Esophagus muscularis mucosa (tissue), 4 donors: ENCODE measurements at places on chromosomes 6 and 20. TPM values are rescaled to one million over a fixed set of nuclear protein-coding genes. Genes with fewer than 3 reads are reported as not detected.

DNA sequence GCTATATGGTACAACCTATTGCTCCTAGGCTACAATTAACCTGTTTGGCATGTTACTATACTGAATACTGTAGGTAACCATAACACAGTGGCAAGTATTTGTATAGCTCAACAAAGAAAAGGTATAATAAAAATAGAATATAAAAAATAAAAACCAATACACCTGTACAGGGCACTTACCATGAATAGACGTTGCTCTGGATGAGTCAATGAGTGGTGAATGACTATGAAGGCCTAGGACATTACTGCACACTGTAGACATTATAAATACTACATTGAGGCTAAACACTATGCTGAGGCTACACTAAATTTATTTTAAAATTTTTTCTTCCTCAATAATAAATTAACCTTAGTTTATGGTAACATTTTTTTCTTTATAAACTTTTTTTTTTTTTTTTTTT, 18.6 kb downstream of the ELOVL5 start:
- no peak for DNase-seq
- H3K4me1 ChIP-seq, result peaks cover 45% of the 10 kb centered on the region
- no peak overlapping the region for H3K4me3 ChIP-seq
- H3K36me3 ChIP-seq, result no peaks in the 10 kb centered on the region
- H3K27ac ChIP-seq, result no peak overlapping the region

DNA sequence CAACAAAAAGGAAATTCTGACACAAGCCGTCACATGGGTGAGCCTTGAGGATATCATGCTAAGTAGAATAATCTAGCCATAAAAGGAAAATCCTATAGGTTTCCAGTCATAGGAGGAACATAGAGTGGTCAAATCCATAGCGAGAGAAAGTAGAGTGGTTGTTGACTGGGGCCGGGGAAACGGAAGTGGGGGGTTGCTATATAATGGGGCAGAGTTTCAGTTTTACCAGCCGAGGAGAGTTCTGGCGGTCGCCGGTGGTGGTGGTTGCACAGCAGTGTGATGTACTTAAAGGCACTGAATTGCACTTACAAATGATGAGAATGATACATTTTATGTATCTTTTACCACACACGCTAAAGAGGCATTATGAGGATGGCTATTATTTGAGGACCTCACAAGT, 4.9 kb downstream of the GPR31 start:
- no peaks in the 10 kb centered on the region for H3K27me3 ChIP-seq
- H3K4me3 ChIP-seq, result no peak overlapping the region
- H3K36me3 ChIP-seq, result no peaks in the 10 kb centered on the region
- DNase-seq, result no peak
- H3K4me1 ChIP-seq, result no peaks in the 10 kb centered on the region

DNA sequence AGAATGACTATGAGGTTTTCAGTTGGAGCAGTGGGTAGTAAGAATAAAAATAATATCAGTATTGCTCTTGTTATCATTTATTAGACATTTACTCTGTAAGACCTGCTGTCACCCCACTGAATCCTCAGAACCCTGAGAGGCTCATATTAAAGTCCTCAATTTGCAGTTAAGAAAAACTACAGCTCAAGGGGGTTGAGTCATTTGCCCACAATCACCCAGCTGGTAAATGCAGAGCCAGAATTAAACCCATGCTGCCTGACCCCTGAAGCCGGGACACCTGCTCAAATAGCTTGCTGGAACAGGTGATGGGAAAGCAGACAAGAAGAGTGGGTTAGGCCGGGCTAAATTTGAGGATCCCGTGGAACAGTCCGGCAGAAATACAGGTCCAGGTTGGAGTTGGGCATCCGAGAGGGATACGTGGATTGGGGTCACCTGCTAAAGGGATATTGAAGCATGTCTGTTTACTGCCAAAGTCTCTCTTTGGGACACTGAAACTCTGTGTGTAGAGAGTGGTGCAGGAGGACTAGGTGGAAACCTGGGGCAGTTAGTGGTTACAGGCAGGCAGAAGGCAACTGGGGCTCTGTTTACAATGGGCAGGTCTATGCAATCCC, 344.1 kb downstream of the CDC5L start:
- H3K27ac ChIP-seq, result no peak overlapping the region
- H3K4me3 ChIP-seq, result no peak overlapping the region
- peak; percentile 64 for DNase-seq
- H3K36me3 ChIP-seq, result no peaks in the 10 kb centered on the region

DNA sequence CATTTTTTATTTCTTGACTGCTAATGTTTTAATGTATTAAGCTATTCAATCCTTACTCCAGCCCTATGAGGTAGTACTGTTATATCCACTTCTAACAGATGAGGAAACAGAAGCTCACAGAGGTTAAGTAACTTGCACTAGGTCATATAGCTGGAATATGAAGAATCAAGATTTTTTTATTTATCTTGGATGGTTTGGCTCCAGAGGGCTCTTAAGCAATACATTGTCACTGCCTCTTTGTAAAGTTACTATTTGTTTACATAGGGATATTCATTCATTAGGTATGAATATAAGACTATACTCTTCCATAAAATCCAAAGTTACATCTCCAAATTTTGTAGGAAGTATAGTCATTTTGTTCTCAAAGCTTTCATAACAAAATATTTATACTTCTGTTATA, 113.8 kb downstream of the LAMP5 start:
- H3K27me3 ChIP-seq, result no peaks in the 10 kb centered on the region
- DNase-seq, result no peak
- H3K4me1 ChIP-seq, result no peaks in the 10 kb centered on the region

DNA sequence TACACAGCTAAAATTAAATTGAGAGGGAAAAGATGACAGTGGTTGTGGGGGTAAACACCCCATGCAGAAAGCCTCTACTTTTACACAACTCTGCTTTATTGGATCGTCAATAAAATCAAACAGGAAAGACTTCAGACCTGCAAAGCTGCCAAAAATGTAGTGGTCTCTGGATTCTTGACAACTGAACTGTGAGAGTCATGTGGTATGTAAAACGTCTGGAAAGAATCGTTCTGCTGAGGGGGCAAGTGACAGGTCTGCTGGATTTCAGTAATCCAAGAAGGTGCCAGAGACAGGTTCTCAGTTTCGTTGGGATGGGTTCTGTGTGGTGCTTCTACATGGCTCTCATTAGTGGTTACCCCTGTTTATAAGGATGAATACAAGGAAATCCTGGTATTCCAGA, 63.3 kb downstream of the TSPYL4 start:
- H3K4me3 ChIP-seq, result no peak overlapping the region
- no peaks in the 10 kb centered on the region for H3K27me3 ChIP-seq
- no peak for DNase-seq
- H3K27ac ChIP-seq, result no peak overlapping the region
- H3K36me3 ChIP-seq, result no peaks in the 10 kb centered on the region

Gene OR2H2
- total RNA-seq, result not detected

DNA sequence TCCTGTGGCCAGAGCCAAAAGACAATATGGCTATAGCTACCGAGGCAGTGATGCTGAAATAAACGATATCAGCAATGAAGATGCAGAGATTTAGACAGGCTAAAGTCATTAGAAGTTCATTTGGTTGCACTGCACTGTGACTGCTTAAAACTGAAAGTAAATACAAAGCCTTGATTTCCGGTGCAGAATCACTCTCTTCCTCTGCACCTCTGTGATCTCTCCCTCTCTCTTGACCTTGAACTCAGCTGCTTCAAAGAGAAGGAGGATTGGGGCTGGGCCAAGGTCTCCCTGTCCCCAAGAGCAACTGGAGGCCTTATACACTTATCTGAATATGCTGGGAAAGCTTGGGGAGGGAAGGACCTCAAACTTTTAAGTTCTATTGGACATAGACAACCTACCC, 34.6 kb upstream of the SPACA1 start:
- H3K27ac ChIP-seq, result no peak overlapping the region
- H3K27me3 ChIP-seq, result no peaks in the 10 kb centered on the region
- no peaks in the 10 kb centered on the region for H3K4me1 ChIP-seq

DNA sequence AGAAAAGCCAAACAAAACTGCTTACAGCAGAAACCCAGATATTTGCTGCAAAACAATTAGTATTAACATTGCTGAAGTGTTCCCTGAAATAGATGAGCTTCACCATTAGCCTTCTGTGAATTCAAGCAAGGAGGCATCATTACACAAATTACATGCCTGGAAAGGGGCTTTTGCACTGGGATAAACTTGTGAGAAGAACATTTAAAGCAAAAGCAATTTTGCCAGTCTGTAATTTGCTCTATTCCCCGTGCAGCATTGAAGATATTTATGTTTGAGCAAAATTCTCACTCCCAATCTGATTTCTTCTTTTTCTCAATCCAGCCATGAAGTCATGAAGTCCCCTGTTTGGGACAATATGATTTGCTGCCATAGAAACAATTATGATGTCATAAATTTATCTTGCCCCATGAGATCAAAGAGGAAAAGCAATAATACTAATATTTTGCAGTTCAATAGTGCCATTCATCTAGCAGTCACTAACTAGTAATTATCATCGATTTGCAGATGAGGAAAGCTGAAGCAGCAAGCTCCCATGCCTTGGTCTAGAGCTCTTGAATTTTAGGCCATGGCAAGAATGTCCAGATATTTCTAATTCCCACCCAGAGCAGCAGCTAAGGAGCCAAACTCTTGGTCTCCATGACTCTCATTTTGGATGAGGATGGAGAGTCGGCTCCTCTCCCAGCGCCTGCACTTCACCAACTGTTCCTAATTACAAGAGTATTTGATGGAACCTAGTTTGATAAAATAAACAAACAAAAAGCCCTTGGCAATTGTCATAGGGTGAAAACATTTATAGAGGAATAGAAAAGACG, 49.5 kb upstream of the CCN6 start:
- H3K27me3 ChIP-seq, result no peaks in the 10 kb centered on the region
- no peak for DNase-seq
- peaks cover 28% of the 10 kb centered on the region for H3K4me1 ChIP-seq

Gene PTCRA
- 0.50 TPM for total RNA-seq

Gene ADGRF5
- 17.0 TPM for total RNA-seq

GRCh38 chr6:148888856-148889255, 142.0 kb downstream of the UST start:
- peaks cover 64% of the 10 kb centered on the region for H3K4me1 ChIP-seq
- no peaks in the 10 kb centered on the region for H3K36me3 ChIP-seq
- H3K27ac ChIP-seq, result peak overlapping the region; percentile 57

DNA sequence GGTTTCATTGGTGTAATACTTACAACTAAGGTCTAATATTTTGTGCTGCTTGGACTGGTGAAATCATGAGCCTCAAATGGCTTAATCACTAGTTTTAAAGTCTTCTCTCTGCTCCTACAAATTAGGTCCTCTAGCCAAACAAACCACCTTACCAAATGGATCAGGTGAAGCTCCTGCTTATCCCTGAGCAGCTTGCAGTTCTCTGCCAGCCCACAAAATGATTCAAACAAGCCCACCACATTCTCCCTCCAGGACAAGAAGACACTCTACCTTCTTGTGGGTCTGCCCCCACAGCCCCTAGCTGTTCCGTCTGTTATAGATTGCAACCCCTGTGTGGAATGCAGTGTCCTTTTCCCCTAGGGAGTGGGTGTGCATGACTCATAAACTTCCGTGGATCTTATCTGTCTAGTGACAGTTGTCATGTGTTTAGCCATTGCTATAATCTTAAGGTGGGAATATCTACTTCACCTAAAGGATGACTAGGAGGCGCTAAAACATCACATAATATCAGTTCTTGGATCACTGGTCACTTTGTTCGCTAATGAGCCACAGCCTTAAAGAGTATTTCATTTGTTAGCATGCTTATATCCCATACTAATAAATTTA, 940.5 kb upstream of the MANEA start:
- no peak overlapping the region for H3K4me3 ChIP-seq
- no peak overlapping the region for H3K27ac ChIP-seq
- H3K27me3 ChIP-seq, result no peaks in the 10 kb centered on the region
- no peak for DNase-seq
- no peaks in the 10 kb centered on the region for H3K36me3 ChIP-seq
- H3K4me1 ChIP-seq, result no peaks in the 10 kb centered on the region

DNA sequence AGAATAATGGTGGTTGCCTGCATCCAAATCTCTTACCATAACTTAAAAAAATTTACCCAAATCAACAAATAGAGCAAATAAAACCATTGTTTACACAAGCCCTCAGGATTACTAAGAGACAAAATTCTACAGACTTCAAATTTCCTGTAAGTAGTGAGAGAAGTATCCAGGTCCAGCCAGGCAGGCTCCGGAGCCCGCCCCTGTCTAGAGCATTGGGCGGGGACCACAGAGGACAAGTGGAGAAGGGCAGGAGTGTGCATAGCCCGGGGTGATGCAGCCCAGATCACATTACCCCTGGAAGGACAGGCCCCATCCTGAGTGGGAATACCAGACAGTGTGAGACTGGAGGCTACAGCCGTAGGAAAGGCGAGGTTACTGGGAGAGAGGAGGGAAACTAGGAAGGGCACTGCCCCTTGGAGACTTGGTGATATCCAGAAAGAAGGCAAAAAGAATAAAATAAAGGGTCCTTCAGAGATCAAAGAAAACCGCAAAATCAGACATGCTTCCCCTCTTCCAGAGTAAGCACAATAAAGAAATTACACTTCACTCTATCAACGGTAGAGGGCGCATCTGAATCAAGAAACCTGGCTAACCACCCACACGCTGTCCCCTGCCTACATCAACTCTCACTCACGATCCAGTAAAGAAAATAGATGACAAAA, 26.6 kb downstream of the RIN2 start:
- H3K36me3 ChIP-seq, result no peaks in the 10 kb centered on the region
- H3K27ac ChIP-seq, result peak overlapping the region; percentile 41
- H3K4me1 ChIP-seq, result peaks cover 34% of the 10 kb centered on the region

- H3K4me1 ChIP-seq, result peaks cover 11% of the 10 kb centered on the region
- H3K27me3 ChIP-seq, result no peaks in the 10 kb centered on the region
- H3K27ac ChIP-seq, result no peak overlapping the region
These were observed 89.8 kb downstream of the CD164 start for GRCh38 chr6:109292420-109292819.

Gene OXT
- total RNA-seq, result not detected

DNA sequence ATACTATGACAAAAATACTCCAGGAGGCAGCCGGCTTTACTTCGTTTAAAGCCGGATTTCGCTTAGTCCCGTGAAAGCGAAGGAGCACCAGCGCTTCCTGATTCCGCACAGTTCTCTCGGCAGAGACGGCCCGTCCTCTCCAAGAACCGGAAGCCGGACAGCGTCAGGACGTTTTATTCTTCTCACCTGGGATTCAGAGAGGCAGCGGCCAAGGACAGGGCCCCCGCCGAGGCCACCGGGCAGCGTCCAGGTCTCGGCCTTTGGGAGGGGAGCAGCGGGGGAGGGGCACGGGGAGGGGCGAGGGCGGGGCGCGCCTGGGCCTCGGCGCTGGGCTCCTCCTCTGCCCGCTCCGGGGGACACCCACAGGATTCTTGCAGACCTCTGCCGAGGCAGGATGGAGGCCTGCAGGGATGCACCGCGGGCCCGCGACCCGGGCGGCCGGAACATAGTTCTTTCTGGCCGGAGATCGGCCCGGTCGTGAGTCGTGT, 2.8 kb upstream of the DIDO1 start:
- no peaks in the 10 kb centered on the region for H3K27me3 ChIP-seq
- no peak for DNase-seq
- H3K4me3 ChIP-seq, result peak overlapping the region; percentile 61
